ENCODE measurements at places on chromosomes 2 and 18. TPM values are rescaled to one million over a fixed set of nuclear protein-coding genes. Genes with fewer than 3 reads are reported as not detected.

The ADAM17 gene
- 42.2 TPM for total RNA-seq

The PRKCE gene
- total RNA-seq, result 10.4 TPM

The CAPN14 gene
- total RNA-seq, result 0.24 TPM

The PRSS56 gene
- total RNA-seq, result not detected

The BCL11A gene
- 10.7 TPM for total RNA-seq

The FTCDNL1 gene
- 0.76 TPM for total RNA-seq

The CABYR gene
- total RNA-seq, result 3.9 TPM

The GLB1L gene
- total RNA-seq, result 8.8 TPM

The CYRIA gene
- 2.8 TPM for total RNA-seq

The SLC9A2 gene
- total RNA-seq, result not detected

The C2orf81 gene
- total RNA-seq, result 2.4 TPM

The ANO7 gene
- total RNA-seq, result 1.3 TPM

The SGPP2 gene
- total RNA-seq, result not detected

The FBLN7 gene
- 4.1 TPM for total RNA-seq

The RAB6C gene
- not detected for total RNA-seq

The ARHGAP28 gene
- 22.8 TPM for total RNA-seq

The RNF152 gene
- total RNA-seq, result 76.4 TPM

The CRYBA2 gene
- not detected for total RNA-seq

The SMC6 gene
- 21.3 TPM for total RNA-seq

The MYL12B gene
- 222 TPM for total RNA-seq

The BOK gene
- 47.5 TPM for total RNA-seq
